ENCODE measurements at places on chromosomes 4 and X.

DNA sequence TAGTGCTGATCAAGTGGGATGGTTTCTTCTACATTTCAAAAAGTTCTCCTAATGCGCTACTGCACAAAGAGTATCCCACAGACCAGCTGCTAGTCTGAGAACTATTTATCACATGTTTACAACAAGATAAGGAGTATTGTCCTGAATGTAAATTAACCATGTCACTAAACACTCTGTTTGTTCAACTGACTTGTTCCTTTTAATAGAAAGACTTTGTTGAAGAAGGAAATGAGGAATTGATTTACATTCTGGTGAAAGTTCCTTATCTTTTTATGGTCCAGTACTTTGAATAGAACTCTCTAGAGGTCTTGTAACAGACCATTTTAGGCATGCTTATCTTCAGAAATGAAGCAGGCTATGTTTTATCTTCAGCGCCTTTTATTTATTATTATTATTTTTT, 67.3 kb upstream of the IL13RA1 start:
- no peak for DNase-seq

DNA sequence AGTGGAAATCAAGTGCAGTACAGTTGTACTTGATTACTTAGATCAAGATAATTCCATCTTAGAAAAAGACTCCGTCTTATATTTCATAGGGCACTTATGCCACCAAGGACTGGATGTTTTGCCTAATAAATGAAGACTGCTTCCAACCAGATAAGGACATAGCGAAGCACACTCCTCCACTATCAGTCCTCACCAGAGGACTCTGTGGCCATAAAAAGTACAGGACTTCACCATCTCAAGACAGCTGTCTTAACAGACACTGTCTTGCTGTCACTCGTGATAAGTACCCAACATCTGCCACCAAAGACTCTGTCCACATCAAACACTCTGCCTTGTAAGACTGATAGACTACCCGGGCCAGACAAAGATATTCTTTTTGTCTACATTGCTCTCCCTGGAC, 352.0 kb downstream of the TRAM1L1 start:
- no peak for DNase-seq

GRCh38 chr4:184831153-184831552, 5.4 kb upstream of the ACSL1 start:
- no peak for DNase-seq

- peak; percentile 95 for DNase-seq
Observed at GRCh38 chr4:121155893-121156292, 8.2 kb downstream of the TNIP3 start.

DNA sequence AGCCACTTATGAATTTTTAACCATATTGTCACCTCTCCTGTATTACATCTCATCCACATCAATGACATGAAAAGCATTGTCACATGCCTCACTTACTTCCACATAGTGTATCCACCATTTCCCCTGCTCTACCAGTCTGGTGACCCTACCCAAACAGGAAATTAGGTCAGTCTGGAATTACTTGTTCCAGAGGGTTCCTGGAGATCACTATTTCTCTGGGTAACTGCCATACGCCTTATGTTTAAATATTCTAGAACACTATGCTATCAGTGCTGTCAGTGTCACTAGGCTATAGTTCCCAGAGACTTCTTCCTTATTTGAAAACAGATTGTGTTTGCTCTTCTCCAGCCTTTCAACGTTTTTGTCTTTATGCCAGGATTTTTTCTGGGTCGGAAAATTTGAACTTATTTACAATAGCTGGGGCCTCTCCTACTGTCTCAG, 15.0 kb downstream of the SRPX2 start:
- DNase-seq = no peak

DNA sequence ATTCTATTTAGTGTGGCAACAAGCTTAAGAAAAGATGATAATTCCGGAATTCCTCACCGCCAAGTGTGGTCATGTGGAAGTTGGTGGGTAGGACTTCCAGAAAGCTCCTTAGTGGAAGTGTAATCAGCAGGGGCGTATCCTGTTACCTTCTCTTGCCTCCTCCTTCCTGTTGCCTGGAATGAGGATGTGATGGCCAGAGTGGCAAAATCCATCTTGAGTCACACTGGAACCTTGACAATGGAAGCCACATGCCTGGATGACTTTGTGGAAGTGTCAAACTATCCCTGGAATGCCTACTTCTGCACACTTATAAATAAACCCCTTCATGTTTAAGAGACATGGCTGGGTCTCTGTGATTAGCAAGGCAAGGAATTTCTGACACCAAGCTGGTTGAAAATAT, 191.0 kb downstream of the PRDM5 start:
- no peak for DNase-seq

DNA sequence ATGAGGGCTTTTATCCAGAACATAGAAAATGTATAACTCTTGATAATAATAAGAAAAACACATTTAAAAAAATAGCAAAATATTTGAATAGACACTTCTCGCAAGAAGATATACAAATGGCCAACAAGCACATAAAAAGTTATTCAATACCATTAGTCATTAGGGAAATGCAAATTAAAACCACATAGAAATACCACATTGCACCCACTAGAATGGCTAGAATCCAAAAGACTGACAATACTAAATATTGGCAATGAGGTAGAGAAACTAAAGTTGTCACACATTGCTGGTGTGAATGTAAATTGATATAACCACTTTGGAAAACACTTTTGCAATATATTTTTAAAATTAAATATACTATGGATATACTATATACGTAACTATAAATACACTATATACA, 754.3 kb upstream of the MAGEB2 start:
- DNase-seq = no peak

DNA sequence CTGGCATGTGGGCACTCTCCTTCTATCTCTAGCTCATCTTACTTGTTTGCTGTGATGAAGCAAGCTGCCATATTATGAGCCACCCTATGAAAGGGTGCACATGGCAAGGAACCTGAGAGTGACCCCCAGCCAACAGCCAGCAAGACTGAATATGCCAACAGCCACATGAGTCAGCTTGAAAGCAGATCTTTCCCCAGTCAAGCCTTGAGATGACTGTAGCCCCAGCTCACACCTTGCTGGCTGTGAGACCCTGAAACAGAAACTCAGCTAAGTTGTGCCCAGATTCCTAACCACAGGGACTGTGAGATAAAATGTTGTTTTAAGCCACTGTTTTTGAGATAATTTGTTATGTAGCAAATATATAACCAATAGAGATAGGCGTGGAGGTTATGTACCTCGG, 36.2 kb downstream of the KDM5C start:
- DNase-seq = peak; percentile 6

DNA sequence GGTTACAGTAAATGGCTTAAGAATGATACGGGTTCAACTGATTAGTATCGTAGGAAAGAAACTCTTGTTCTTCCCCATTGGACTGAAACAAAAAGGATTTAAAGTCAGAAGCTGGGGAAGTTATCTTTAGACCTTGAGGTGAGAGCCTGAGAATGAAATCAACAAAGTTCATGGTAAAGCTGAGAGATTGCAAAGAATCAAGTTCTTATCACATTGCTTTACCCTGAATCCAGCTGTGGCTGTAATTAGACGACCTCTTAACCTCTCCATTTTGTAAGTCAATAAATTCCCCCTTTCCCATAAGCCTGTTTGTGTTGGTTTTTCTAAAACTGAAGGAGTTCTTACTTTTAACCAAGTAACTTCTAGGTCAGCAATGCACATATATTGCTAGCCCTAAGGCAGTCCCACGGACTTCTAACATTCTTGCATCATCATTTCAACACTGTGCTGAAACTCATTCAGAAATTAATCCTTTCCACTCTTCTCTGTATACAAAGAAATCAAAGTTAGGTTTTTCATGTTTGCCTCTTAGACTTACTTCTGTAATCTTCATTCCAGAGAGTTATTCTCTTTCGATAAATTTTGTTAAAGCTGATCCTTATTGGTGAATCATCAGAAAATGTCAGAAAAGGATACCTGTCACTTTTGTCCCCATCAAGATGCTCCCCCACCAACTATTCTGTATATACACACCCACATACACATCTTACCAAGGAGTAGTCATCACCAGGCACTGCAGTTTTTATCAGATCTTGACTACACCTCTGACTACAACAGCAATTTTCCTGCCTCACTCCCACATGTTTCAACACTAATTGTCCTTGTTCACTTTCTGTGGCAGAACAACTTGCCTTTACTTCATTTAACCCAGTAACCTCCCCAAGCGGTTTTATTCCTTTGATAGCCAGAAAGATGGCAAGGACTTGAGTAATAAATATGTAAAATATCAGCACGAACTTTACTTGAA, 77.9 kb upstream of the STK26 start:
- no peak for DNase-seq

DNA sequence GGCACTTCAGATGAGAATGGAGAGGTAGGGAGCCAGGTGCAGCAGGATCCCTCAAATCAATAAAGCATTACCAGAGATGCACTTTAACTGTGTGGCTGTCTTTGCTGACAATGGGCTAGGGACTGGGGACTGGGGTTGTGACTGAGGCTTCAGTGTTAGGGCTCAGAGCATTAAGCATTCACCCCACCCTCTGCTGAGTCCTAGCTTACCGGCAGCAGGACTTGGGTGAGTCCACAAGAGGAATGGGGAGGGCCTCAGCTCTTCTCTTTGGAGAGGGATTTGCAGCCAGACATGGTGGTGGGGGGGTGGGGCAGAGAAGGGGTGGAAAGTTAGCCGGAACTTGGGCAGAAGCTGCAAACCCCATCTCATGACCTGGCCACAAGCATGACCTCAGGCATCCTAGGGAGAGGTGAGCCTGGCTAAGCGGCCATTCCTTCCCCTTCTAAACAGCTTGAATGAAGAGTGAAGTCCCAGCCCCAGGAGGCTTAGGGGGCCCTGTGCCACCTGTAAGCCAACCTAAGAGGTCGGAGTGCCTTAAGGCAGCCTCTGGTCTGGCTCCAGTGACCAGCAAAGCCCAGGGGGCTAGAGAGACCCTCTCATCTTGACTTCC, 78.4 kb downstream of the STARD8 start:
- no peak for DNase-seq
